ENCODE measurements at places on chromosomes 5 and 9.
A peak's percentile ranks its signal among the peaks of the same experiment; 100 is the strongest.

DNA sequence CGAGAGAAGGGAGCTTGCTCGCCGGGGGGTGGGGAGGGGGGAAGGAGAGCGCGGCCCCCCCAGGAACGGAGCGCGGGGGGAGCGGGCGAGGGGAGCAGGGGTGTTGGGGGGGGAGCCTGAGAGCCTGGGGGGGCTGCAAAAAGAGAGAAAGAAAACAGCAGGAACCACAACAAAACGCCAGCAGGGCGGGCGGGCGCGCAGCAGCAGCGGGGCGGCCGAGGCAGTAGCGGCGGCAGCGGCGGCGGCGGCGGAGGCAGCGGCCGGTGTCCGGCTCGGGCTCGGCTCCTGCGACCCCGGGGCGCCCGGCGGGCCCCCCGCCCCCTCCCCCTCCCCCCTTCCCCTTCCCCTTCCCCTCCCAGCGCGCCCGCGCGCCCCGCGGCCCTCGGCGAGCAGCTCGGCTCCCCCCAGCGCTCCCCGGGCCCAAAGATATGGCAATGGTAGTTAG is 1.6 kb downstream of the NR2F1 start:
- no peak for DNase-seq

DNA sequence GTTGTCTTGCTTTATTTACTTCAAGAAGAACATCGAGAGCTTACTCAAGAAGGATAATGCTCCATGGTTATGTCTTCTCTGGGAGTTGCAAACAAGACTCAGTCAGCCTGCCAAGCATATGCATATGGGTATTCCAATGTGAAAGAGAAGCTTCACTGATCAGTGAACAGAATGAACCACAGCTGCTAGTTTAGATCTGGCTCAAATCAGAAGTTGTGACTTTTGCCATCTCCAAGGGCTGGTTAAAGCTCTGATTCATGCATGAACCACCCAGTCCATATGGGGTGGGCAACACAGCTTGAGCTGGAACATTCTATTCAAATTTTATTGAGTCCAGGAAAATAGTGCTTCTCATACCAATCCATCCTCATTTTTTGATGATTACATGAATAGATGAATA is 50.0 kb downstream of the ATPSCKMT start:
- DNase-seq = no peak

DNA sequence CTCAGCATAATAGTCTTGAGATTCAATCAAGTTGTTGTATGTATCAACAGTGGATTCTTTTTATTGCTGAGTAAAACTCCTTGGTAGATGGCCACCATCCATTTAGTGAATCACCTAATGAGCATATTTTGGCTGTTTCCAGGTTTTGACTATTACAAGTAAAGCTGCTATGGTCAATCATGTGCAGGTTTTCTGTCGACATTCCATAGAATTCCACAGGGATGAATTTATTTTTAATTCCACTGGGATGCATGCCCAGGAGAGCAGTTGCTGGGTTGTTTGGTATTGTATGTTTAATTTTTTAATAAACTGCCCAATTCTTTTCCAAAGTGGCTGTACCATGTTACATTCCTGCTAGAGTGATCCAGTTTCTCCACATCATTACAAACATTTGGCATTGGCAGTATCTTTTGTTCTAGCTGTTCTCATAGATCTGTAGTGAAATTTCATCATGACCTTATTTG is 10.5 kb upstream of the S1PR3 start:
- no peak for DNase-seq

DNA sequence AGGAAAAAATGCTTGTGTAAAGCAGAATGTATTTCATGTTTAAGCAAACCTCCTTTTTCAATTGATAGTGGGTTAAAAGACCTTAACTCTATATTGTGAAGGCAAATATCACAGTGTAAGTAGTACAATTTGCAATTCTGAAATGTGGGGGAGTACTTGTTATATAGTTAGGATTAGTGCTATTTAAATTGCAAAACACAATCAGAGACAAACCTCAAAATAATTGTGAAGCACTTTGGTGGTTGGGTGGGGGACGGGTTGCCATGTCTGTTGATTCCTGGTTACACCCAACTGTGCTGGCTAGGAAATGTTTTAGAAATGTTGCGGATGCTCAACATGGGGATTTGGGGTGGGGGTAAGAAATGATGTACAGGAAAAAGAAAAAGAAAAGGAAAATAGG is 37.4 kb downstream of the EGFLAM start:
- DNase-seq = no peak

- no peak for DNase-seq
Observed at GRCh38 chr5:40359832-40360231, 319.9 kb upstream of the PTGER4 start.

GRCh38 chr9:81492710-81493447 is 196.5 kb downstream of the TLE1 start:
- no peak for DNase-seq

GRCh38 chr5:62090953-62091352 is 215.1 kb upstream of the KIF2A start:
- DNase-seq = no peak

- no peak for DNase-seq
Observed at GRCh38 chr5:72619251-72619650, 112.0 kb upstream of the ZNF366 start.

GRCh38 chr5:61965069-61965468 is 340.9 kb upstream of the KIF2A start:
- no peak for DNase-seq

- DNase-seq = no peak
Observed at GRCh38 chr5:66959653-66960052, 236.9 kb downstream of the CD180 start.

DNA sequence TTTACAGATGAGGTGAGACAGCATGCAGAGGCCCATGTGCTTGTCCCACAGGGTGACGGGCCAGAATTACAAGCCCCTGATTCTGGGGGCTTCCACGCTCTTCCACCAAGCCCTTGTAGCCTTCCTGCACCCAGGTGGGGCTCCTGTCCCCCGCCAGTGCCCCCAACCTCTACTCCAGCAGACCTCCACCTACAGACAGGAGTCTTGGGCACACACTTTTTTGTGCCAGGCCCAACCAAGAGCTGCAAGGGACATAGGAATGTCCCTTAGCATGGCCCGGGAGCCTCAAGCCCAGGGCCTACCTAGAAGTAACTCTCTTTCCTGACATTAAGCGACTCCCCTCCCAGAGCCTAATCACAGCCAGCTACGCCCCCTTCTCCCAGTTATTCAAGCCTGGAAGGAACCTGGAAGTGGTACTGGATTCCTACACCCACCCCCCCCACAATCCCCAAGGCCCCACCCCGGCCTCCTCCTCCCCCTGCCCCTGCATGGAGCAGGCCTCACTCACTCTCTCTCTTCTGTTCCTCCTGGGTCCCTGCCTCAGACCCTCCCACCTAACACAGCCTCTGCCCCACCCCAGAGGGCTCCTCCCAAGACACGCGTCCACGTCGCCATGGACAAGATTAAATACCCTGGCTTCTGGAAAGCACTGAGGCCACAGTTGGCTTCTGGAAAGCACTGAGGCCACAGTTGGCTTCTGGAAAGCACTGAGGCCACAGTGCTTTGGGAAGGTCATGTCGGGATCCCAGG is 30.5 kb downstream of the ADAMTS2 start:
- DNase-seq = no peak

DNA sequence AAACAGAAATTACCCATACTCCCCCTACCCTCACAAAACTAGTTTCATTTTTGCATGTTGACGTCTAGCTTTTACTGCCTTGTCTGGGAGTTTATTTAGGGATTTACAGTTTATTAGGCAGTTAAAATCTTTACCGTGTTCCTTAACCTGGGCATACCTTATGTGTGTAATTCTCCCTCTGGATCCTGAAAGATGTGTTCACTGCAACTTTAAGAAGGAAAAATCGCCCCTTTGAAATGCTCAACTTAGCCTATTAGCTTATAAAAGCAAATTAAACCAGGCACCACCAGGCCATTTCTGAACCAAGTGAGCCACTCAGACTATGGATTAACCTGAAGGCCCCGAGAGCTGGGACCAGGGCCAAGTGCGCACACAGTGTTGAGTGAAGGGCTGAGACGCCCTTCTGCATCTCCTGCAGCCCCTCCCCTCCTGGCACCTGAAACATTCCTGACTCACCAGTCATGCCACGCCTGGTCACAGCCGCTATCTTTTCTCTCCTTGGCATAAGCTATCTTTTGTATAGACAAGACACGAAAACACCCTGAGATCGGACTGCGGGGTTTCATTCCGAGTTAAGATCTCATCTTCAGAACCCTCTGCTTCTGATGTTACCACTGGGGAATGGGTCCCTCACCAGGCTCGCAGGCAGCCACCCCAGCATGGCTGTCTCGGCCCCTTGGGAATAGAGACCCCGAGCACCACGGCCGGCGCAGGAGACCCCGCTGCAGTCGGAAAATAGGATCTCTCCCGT is 111.9 kb downstream of the ROR2 start:
- DNase-seq = peak; percentile 30

DNA sequence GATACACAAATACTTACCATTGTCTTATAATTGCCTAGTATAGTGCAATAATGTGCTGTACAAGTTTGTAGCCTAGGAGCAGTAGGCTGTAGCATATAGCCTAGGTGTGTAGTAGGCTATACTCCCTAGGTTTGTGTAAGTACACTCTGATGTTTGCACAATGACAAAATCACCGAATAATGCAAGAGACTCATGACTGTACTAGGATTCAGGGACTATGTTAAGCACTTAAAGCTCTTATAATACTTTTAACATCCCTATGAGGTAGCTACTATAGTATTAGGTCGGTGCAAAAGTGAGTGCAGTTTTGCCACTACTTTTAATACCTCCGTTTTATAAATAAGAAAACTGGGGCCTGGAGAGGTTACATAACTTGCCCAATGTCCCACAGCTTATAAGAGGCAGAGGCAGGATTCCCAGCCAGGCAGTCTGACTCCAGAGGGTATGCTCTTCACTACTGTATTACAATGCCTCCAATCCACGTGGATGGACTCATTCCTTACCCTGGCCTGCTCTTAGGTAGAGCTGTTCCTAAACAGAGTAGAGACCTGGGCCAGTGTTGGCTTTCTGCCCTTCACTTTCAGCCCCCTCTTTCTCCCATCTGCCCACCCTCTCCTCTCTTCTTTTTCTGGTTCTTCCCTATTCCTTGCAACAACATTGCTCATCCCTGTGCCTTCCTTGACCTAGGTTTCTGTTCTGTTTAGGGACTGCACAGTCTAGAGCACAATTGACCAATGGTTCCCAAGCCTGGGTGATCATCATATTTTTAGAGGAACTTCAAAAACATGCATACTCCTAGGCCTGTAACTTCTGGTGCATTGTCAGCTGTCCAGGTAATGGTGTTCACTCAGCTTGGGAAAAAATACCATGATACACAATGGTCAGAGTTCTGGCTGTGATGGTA is 114.0 kb downstream of the CARTPT start:
- no peak for DNase-seq

DNA sequence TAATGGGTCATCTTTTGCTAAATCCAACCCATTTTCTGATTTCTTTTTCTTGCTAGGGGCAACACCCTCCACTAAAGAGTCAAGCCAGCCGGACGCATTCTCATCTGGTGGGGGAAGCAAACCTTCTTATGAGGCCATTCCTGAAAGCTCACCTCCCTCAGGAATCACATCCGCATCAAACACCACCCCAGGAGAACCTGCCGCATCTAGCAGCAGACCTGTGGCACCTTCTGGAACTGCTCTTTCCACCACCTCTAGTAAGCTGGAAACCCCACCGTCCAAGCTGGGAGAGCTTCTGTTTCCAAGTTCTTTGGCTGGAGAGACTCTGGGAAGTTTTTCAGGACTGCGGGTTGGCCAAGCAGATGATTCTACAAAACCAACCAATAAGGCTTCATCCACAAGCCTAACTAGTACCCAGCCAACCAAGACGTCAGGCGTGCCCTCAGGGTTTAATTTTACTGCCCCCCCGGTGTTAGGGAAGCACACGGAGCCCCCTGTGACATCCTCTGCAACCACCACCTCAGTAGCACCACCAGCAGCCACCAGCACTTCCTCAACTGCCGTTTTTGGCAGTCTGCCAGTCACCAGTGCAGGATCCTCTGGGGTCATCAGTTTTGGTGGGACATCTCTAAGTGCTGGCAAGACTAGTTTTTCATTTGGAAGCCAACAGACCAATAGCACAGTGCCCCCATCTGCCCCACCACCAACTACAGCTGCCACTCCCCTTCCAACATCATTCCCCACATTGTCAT is 72.0 kb downstream of the NUP214 start:
- DNase-seq = no peak

DNA sequence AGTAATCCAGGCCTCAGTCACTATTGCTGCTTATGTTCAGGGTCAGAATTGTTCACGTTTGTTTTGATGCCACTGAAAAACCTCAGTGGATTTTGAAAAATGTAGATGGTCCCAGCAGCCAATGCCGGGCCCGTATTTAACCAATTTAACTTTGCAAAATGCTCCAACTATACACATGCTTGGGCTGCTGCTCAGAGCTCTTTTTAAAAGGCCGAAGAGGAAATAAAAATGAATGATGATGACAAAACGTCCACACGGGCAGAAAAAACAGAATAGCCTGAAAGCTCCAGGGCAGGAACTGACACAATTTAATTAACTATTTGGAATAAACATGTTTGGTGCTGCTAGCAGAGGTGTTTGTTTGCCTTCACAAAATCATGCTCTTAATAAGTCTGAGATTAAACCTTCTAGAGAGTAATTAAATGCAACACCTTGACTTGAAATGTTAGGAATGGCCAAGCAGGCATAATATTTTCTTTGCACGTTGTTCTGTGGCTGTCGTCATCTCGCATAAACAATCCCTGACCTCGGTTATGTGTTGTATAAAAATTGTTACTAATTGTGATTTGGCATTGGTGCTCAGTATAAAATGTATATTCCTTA is 152.7 kb downstream of the SLIT3 start:
- DNase-seq = no peak

GRCh38 chr9:83724436-83724835 is 16.7 kb upstream of the UBQLN1 start:
- no peak for DNase-seq

DNA sequence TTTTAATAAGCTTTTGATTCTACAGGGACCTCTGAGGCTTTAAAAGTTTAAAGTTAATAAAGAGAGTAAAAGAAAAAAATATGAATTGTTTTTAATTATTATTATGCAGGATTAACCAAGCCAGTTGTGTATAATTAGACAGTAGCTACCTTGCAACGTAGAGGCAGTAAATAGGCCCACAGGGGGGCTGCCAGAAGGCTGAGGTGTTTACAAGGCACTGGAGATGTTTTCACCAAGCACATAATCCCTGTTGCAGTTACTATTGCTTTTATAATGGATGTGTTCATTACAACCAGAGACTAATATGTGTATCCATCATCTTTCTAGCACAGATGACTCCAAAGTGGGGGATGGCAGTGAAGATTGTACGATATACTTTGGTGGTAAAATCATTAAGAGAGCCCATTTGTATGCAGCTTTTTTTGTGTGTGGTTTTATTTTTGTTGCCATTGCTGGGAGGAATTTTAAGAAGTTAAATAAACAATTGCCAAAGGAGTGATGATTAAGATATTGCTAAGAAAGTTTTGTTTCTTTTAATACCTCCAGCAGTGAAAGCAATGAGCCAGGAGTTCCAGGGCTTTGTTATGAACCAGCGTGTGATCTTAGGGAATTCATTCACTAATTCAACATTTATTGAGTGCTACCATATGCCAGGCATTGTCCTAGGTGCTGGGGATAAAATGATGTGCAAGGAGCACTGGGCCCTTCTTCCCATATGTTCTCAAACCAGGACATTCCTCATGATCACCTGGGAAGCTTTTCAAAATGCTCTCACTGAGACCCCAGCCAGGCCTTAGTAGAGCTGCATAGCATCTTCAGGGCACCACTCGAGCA is 138.7 kb upstream of the EFNA5 start:
- no peak for DNase-seq

- DNase-seq = peak; percentile 27
Observed at GRCh38 chr5:86909418-86910295, 291.9 kb downstream of the COX7C start.

GRCh38 chr9:135805422-135806022 is 101.8 kb downstream of the CAMSAP1 start:
- DNase-seq = no peak

All from NCI-H1048 (cell line).